ENCODE measurements at places on chromosomes 13 and 19.

- DNase-seq, result no peak
Observed at GRCh38 chr13:50934735-50935435, 25.3 kb downstream of the RNASEH2B start.

GRCh38 chr19:8391198-8392016 is 1.2 kb downstream of the RAB11B start:
- no peak for DNase-seq

GRCh38 chr19:17821190-17821589 is at the start of gene INSL3:
Gene INSL3, minus strand, starts transcription at chr19:17821519. Its CDS starts 13 bp downstream, at chr19:17821506.
- no peak for DNase-seq

GRCh38 chr19:33193865-33194362 is at the start of gene LRP3:
Gene LRP3, plus strand, starts transcription at chr19:33194330. Its CDS starts 456 bp downstream, at chr19:33194786.
- DNase-seq, result peak; percentile 44

DNA sequence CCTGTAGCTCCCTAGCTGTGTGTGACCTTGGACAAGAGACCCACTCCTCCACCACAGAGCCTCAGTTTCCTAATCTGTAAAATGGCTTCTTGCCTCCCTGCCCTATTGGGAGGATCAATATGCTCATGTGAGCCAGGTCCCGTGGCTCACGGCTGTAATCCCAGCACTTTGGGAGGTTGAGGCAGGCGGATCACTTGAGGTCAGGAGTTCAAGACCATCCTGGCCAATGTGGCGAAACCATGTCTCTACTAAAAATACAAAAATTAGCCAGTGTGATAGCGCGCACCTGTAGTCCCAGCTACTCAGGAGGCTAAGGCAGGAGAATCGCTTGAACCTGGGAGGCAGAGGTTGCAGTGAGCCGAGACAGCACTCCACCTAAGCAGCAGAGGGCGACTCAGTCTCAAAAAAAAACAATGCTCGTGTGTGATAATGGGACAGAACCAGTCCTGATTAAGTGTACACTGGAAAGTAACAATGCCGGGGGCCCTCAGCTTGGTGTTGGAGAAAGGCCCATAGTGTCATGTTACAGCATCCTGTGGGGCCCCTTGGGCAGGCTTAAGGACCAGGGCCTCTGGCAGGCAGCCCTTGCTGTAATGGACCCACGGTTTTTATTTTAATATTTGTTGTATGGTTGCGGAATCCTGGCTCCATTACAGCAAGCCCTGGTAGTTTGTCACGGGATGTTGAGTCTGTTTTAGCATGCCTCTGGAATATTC is 6.8 kb downstream of the RPS11 start:
- peak; percentile 48 for DNase-seq

DNA sequence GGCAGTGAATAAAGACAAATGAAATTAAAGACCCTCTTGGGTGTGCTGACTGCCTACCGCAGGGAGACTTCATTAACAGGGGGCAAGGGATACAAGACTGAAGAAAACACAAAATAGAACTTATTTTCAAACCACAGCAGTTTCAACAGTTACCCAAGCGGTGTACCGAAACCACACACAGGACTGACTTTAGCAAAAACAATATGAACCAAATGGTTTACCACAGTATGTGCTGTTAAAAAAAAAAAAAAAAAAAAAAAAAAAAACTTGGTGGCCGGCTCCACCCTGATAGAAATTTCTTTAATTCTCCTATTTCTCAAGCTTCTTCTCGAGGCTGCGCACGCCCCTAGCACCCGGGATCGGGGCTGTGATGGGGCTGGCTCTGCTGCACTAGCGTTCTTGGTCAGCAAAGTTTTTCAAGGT is 42.6 kb downstream of the KLF2 start:
- no peak for DNase-seq

DNA sequence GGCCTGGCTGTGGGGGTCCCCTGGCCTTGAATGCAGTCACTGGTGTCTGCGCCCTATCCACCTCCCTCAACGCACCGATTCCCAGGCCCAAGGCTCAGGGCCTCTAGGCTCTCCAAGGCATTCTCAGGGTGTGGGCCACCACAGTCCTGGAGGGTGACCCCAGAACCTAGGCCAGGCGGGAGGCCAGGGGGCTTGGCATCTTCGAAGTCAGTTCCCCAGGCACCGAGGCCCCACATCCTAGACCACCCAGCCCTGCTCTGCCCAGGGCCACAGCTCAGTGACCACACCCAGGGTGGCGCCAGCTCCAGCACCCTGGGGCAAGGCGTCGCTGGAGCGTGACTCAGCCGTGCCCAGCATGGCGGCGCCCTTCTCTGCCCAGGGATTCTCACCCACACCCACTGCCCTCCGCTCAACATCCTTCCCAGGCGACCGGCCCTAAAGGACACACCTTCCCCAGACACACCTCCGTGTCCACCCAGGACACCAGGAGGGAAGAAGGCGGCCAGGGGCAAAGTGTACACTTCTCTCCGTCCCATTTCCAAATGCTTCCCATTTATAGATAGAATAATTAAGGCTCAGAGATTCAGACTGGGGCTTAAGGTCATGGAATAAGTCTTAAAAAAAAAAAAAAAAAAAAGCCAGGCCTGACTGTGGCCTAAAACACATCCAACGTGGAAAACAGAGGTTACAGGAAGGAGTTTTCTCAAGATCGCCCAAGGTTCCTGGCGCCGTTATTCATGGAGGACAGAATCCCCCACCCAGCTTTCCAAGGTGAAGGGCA is 36.4 kb upstream of the NANOS3 start:
- DNase-seq, result no peak

DNA sequence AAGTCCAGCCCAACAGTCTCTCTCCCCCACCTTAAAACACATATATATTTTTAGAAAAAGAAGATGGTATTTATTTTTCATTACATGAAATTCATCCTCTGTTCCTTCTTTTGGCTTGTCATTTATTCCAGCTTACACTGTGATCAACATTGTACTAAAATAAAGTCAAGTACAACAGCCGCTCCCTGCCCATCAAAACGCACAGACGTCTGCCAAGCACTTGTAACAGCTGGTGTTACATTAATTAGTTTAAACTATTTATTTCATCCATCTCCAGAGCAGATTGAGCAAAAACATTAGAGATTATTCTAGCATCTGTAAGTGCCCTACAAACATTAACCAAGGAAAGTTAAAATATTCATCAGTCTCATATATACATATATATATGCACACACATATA is 350.5 kb downstream of the DACH1 start:
- DNase-seq, result peak; percentile 15

DNA sequence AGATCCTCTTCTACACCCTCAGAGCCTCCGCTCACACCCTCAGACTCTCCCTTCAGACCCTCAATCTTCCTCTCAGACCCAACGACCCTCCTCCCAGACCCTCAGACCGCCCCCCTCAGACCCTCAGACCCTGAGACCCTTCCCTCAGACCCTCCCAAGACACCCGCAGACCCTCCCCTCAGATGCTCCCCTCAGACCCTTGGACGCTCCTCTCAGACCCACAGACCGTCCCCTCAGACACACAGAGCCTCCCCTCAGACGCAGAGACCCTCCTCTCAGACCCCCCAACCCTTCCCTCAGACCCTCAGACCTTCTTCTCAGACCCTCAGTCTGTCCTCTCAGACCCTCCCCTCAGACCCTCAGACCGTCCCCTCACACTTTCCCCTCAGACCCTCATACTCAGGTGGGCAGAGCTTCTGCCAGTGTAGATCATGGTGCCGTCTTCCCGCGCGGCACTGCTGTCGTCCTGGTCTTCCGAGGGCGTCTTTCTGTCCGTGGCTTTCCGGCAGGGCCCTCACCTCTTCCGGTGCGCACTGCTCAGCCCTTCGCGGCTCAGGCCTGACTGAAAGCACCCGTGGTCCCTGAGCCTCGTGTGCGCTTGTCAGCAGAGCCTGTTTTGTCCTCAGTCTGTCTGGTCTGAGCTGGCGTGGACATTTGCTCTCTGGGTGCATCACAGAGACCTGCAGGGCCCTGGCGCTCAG is 18.9 kb upstream of the TFDP1 start:
- DNase-seq, result no peak

GRCh38 chr13:74452176-74452575 is 318.0 kb upstream of the KLF12 start:
- no peak for DNase-seq

GRCh38 chr13:97432232-97432916 is 1.6 kb upstream of the RAP2A start:
- DNase-seq, result no peak

- DNase-seq, result peak; percentile 85
Observed at GRCh38 chr19:45677351-45678230, 9.6 kb downstream of the GIPR start.

- DNase-seq, result peak; percentile 22
Observed at GRCh38 chr13:52749419-52749818, 9.8 kb upstream of the CNMD start.

DNA sequence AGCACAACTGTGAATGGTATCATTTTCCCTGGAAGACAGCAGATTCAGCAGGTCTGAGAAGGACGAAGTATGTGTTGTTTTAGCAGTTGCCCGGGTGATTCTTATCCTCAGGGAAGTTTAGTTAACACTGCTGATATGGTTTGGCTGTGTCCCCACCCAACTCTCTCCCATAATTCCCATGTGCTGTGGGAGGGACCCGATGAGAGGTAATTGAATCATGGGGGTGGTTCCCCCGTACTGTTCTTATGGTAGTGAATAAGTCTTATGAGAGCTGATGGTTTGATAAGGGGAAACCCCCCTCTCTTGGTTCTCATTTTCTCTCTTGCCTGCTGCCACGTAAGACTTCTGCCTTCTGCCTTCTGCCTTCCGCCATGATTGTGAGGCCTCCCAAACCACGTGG is 81.0 kb upstream of the UBAC2 start:
- DNase-seq, result no peak

DNA sequence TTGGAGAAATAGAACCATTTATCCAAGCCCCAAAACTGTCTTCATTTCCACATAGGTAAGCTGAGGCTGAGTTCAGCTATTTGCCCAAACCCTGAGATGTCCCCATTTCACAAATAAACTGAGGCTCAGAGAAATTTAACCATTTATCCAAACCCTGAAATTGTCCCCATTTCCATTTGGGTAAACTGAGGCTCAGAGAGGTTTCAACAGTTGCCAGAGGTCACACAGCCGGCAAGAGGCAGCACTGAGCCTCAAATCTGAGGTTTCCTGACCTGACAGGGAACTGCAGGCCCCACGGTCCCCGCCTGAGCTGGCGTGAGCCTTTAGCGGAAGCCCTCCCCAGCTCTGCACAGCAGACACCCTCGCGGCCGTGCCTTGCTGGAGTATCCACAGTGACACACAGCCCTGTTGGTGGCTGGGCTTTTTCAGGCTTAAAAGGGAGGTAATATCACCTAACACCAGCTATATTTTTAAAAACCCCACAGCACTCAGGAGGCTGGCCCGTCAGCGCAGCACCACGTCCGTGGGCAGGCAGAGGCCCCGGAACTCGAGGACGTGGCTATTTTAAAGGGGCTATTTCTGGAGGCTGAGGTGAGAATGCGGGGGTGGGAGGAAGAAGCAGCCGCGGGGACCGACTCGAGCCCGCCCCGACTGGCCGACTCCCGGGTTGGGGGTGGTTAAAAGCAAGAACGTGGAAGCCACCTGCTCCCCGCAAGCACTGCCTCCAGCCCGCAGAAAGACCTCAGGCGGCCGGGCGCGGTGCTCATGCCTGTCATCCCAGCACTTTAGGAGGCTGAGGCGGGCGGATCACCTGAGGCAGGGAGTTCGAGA is 18.5 kb downstream of the PTPRS start:
- no peak for DNase-seq

GRCh38 chr19:3945838-3946237 is 13.0 kb downstream of the NMRK2 start:
- DNase-seq, result no peak

DNA sequence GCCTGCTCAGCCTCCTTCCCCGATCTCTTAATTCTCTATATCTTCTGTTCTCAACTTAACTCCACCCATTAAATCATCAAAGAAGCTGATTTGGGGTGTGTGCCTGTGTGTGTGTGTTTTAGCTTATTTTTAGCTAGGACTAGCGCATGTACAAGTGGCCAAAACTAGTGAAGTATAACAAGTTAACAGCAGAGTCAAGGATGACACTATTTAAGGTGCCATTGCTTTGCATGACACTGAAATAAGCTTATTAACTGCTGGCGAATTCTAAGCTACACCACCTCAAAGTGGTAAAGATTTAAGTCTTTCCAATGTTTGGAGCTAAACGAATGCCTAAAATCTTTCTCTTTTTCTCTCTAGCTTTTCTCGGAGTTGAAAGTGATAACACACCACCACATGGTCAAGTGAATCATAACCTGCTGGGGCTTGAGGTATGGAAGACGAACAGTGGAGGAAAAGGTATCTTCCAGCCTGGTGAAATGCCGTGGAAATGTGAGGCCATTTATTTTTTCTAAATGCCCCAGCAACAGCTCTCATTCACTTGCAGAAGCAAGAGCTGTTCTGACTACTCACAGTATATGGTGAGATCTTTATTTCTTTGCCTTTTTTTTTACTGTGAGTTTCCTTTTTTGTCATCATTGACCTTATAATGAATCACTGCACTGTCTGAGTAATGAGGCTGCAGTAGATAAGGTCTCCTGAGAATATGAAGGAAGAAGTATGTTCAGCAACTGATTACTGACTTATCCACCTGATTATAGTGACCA is 570.3 kb downstream of the PCDH9 start:
- DNase-seq, result no peak

- no peak for DNase-seq
Observed at GRCh38 chr13:113468472-113469201, 15.3 kb upstream of the ADPRHL1 start.

GRCh38 chr13:43347877-43348276 is 324.5 kb downstream of the DNAJC15 start:
- DNase-seq, result no peak

DNA sequence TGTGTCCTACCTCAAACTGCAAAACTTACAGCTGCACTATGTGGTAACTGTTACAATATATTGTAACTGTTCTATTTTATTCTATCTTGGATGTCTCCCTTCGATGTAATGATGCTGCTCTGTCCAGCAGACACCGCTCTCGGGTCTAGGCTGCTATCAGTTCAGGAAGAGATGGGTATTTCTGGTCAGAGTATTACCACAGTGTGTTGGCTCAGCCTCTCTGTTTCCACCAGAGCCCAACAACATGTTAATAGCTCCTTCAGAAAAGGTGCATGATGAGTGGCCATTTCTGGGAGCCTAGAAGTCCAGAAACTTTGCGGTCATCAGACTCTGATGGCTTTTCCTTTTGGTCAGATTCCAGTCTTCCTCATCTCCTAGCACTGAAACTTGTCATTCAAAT is 35.9 kb upstream of the IGFL1 start:
- no peak for DNase-seq

- DNase-seq, result no peak
Observed at GRCh38 chr13:63161219-63161618, 1745.6 kb upstream of the PCDH20 start.

GRCh38 chr19:48244281-48244680 is 11.4 kb downstream of the CARD8 start:
- DNase-seq, result no peak

- DNase-seq, result no peak
Observed at GRCh38 chr19:4019578-4019977, 12.0 kb downstream of the PIAS4 start.

GRCh38 chr19:45138303-45138751 is 22.5 kb downstream of the NKPD1 start:
- DNase-seq, result no peak

DNA sequence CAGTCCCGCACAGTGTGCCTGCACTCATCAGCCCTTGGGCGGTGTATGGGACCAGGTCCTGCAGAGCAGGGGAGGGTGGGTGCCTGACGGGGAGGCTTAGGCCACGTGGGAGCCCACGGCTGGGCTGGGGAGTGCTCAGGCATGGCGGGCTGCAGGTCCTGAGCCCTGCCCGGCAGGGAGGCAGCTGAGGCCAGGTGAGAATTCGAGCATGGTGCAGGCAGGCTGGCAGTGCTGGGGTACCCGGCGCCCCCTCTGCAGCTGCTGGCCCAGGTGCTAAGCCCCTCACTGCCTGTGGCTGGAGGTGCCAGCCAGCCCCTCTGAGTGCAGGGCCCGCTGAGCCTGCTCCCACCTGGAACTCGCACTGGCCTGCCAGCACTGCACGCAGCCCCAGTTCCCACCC is 630.9 kb upstream of the PCDH20 start:
- no peak for DNase-seq
